ENCODE measurements at places on chromosomes 7 and 10.

- peaks cover 13% of the 10 kb centered on the region for H3K27me3 ChIP-seq
- no peaks in the 10 kb centered on the region for H3K36me3 ChIP-seq
- H3K4me1 ChIP-seq = no peaks in the 10 kb centered on the region
Observed at GRCh38 chr10:131797626-131798025, 103.2 kb upstream of the PPP2R2D start.

DNA sequence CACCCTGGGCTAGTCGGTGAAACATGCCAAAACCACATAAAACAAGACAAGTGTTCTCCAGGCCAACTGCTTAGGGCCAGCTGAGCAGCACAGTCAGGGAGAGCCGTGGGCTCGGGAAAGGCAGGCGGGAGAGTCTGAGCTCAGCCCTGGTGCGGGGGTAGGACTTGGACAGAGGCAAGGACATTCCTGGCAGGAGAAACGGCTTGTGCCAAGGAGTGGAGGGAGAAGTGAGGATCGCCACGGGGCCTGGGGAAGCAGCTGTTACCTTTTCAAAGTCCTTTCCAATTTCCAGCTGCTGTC lies 4.2 kb downstream of the ELN start:
- H3K27ac ChIP-seq = no peak overlapping the region
- peaks cover 29% of the 10 kb centered on the region for H3K27me3 ChIP-seq
- no peaks in the 10 kb centered on the region for H3K36me3 ChIP-seq
- H3K4me1 ChIP-seq = peaks cover 5% of the 10 kb centered on the region

DNA sequence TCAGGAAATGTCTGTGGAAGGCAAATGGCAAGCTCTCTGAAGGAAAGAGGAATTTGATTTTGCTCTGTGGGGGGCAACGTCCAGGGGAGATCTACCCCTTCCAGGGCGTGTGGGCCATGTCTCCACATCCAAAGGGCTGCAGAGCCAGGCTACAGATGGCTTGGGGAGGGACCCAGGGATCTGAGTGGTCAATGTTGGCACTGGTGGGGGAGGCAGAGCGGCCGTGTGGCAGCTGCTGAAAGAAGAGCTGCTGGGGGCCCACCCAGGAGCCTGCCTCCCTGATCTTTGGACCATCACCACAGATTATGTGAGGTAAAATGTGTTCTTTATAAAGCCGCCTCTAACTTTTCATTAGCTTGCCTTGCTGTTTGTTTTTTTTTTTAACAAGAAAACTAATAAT lies 144.1 kb downstream of the HERPUD2 start:
- no peak for DNase-seq
- H3K4me1 ChIP-seq = no peaks in the 10 kb centered on the region
- no peaks in the 10 kb centered on the region for H3K36me3 ChIP-seq

- H3K27me3 ChIP-seq = peaks cover 6% of the 10 kb centered on the region
- H3K27ac ChIP-seq = no peak overlapping the region
- H3K4me3 ChIP-seq = no peak overlapping the region
- no peaks in the 10 kb centered on the region for H3K4me1 ChIP-seq
- peaks cover 6% of the 10 kb centered on the region for H3K36me3 ChIP-seq
Observed at GRCh38 chr7:96118449-96119001, 203.4 kb downstream of the SLC25A13 start.

DNA sequence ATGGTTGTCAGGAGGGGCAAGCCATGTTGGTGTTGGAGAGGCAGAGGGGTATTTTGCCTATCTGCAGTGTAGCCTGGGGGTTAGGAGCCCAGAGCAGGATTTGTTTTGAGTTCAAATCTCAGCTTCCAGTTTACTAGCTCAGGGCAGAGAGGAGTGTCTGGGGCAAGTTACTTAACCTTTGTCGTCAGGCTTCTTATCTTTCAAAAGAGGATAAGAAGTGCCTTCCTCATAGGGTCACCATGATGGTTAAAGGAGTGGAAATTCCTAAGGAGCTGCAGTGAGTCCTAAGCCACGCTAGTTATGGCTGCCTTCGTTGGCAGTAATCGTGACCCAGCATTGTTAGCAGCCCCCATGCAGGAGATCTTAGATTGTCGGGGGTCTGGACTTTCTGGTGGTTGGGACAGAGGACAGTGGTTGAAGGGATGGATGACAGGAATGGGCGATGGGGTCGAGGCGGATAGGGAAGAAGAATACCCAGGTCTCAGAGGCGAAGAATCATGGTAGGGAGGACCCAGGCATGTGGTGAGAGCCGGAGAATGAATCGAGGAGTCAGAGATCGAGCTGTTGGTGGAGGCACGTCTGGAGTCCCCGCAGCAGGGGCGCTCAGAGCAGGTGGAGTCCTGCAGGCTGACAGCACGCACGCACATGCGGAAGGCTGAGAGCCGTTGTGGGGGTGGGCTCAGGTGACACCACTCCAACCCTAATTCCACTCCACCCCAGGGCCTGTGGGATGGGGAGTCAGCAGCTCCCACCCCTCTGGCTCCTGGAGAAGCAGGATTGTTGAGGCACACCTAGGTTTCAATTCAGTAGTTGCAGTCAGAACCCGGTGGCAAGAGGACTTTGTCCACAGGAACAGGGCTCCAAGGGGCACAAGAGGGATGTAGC lies 11.6 kb downstream of the ADCK2 start:
- no peak overlapping the region for H3K4me3 ChIP-seq
- no peaks in the 10 kb centered on the region for H3K4me1 ChIP-seq
- H3K27ac ChIP-seq = no peak overlapping the region
- H3K27me3 ChIP-seq = no peaks in the 10 kb centered on the region

GRCh38 chr7:117769085-117769484 lies 104.2 kb downstream of the CTTNBP2 start:
- no peak for DNase-seq
- H3K4me3 ChIP-seq = no peak overlapping the region
- peaks cover 18% of the 10 kb centered on the region for H3K27me3 ChIP-seq

GRCh38 chr10:21174715-21175495 lies 277.8 kb upstream of the NEBL start:
- H3K4me1 ChIP-seq = peaks cover 8% of the 10 kb centered on the region
- peak overlapping the region; percentile 64 for H3K4me3 ChIP-seq
- H3K27ac ChIP-seq = no peak overlapping the region
- no peaks in the 10 kb centered on the region for H3K36me3 ChIP-seq
- peaks cover 68% of the 10 kb centered on the region for H3K27me3 ChIP-seq
- no peak for DNase-seq

DNA sequence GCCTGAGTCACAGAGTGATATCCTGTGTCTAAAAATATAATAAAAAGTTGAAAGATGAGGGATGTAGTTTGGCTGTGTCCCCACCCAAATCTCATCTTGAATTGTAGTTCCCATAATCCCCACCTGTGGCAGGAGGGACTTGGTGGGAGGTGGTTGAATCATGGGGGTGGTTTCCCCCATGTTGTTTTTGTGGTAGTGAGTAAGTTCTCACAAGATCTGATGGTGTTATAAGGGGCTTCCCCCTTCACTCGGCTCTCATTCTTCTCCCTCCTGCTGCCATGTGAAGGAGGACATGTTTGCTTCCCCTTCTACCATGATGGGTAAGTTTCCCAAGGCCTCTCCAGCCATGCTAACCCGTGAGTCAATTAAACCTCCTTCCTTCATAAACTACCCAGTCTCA lies 25.1 kb upstream of the UBE3C start:
- peak; percentile 7 for DNase-seq
- no peak overlapping the region for H3K27ac ChIP-seq
- H3K4me3 ChIP-seq = no peak overlapping the region
- no peaks in the 10 kb centered on the region for H3K4me1 ChIP-seq
- H3K36me3 ChIP-seq = peaks cover 2% of the 10 kb centered on the region

GRCh38 chr7:36441344-36442022 lies 51.8 kb downstream of the ANLN start:
- no peak for DNase-seq
- no peak overlapping the region for H3K27ac ChIP-seq
- H3K36me3 ChIP-seq = peaks cover 6% of the 10 kb centered on the region

GRCh38 chr7:15906436-15906835 lies 220.0 kb upstream of the MEOX2 start:
- no peaks in the 10 kb centered on the region for H3K27me3 ChIP-seq
- H3K27ac ChIP-seq = no peak overlapping the region
- no peaks in the 10 kb centered on the region for H3K36me3 ChIP-seq
- H3K4me1 ChIP-seq = no peaks in the 10 kb centered on the region

DNA sequence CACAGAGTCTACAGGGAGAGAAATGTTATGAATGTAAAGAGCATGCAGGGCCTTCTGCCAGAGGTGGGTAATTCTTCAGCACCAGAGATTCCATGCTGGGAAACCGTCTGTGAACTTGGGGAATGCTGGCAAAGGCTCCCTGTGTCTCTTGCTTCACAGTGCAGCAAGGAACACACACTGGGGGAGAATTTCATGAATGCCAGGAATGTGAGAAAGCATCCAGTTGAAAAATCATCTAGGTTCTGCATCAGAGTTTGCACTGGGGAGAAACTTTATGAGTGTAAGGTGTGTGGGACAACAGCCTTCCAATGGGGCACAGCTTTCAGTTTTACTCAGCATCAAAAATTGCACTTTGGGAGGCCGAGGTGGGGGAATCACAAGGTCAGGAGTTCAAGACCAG lies 224.3 kb upstream of the IGFBP3 start:
- no peak overlapping the region for H3K27ac ChIP-seq
- H3K4me3 ChIP-seq = no peak overlapping the region
- no peaks in the 10 kb centered on the region for H3K36me3 ChIP-seq
- DNase-seq = no peak
- H3K4me1 ChIP-seq = peaks cover 5% of the 10 kb centered on the region

- no peaks in the 10 kb centered on the region for H3K36me3 ChIP-seq
- H3K27ac ChIP-seq = no peak overlapping the region
- no peaks in the 10 kb centered on the region for H3K27me3 ChIP-seq
Observed at GRCh38 chr10:128825626-128826025, 641.4 kb upstream of the MGMT start.

- no peaks in the 10 kb centered on the region for H3K27me3 ChIP-seq
- H3K36me3 ChIP-seq = no peaks in the 10 kb centered on the region
- no peak overlapping the region for H3K27ac ChIP-seq
Observed at GRCh38 chr10:79052291-79053080, 16.3 kb upstream of the ZMIZ1 start.

GRCh38 chr10:108443636-108444035 lies 1279.1 kb upstream of the SORCS1 start:
- no peaks in the 10 kb centered on the region for H3K4me1 ChIP-seq
- H3K27ac ChIP-seq = no peak overlapping the region
- no peak for DNase-seq
- H3K27me3 ChIP-seq = no peaks in the 10 kb centered on the region

GRCh38 chr7:24825931-24826661 lies 68.8 kb upstream of the GSDME start:
- no peak for DNase-seq
- peak overlapping the region; percentile 22 for H3K4me3 ChIP-seq
- H3K27me3 ChIP-seq = no peaks in the 10 kb centered on the region
- H3K27ac ChIP-seq = peak overlapping the region; percentile 74
- peaks cover 56% of the 10 kb centered on the region for H3K4me1 ChIP-seq
- H3K36me3 ChIP-seq = peaks cover 76% of the 10 kb centered on the region

DNA sequence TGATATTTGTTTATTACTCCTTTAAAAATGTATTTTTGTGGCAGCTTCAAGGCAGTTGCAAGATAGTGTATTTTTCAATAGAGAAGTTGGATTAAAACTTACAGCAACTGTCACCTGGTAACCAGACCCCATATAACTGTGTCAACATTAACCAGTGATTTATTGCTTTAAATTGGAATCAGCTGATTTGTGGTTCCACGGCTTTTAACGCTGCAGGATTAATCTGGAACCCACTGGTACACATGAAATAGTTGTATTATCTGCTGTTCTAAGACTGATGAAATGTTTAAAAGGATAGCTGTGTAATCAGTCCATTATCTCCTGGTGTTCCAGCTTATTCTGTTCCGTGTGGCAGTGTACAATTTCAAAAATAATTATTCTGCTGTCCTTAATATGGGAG lies 180.2 kb downstream of the CELF2 start:
- H3K36me3 ChIP-seq = peaks cover 92% of the 10 kb centered on the region
- H3K27ac ChIP-seq = peak overlapping the region; percentile 86
- DNase-seq = no peak
- no peaks in the 10 kb centered on the region for H3K27me3 ChIP-seq
- H3K4me3 ChIP-seq = no peak overlapping the region

- no peak overlapping the region for H3K4me3 ChIP-seq
- DNase-seq = no peak
- no peak overlapping the region for H3K27ac ChIP-seq
- no peaks in the 10 kb centered on the region for H3K27me3 ChIP-seq
- no peaks in the 10 kb centered on the region for H3K36me3 ChIP-seq
Observed at GRCh38 chr7:101678658-101679057, 49.6 kb upstream of the MYL10 start.

GRCh38 chr10:77819210-77820112 lies 107.1 kb downstream of the DLG5 start:
- peaks cover 7% of the 10 kb centered on the region for H3K4me1 ChIP-seq
- no peaks in the 10 kb centered on the region for H3K36me3 ChIP-seq
- H3K27ac ChIP-seq = no peak overlapping the region
- no peak for DNase-seq

- H3K4me3 ChIP-seq = no peak overlapping the region
- no peak overlapping the region for H3K27ac ChIP-seq
- H3K4me1 ChIP-seq = no peaks in the 10 kb centered on the region
Observed at GRCh38 chr10:58756130-58756719, 243.6 kb downstream of the BICC1 start.
